Astrocyte of the cerebellum (primary cell): ENCODE measurements at places on chromosomes 12 and 14.
A peak's percentile ranks its signal among the peaks of the same experiment; 100 is the strongest.

- DNase-seq: no peak
These were observed 18.9 kb downstream of the MNAT1 start for GRCh38 chr14:60753264-60754119.

DNA sequence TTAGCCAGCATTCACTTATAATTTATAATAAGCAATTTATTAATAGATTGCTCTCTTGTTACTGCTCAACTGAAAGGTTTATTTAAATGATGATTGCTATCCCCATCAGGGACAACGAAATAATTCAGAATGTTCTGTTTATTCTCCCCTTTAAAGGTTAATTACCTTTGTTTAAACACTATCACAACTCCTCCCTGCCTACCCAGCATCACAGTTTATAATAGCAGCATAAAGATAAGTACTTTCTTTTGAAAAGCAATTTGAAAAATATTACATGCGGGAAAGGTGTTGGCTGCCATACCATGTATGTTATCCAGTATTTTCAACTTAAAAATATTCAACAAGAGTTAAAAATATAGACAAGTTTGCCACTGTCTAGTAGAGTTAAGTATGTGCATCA is 30.6 kb downstream of the SCAF11 start:
- no peak for DNase-seq

DNA sequence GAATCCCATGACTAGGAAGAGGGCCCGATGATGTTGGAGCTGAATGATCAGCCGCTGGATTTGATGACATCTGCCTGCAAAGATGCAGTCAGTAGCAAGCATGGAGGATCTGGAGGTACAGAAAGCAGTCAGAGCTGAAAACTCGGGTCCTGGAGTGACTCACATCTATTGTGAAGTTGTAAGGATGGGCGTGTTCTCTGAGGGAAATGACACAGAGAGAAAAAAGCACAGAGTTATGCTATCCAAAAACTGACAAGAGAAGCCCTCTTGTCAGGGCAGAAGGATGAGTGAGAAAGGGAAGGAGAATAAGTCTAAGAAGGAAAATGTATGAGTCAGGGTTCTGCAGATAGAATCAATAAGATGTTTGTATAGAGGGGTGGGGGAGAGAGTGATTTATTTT is 380.4 kb upstream of the CCDC196 start:
- DNase-seq: no peak

GRCh38 chr12:120757226-120757742 is 31.7 kb downstream of the ACADS start:
- no peak for DNase-seq

DNA sequence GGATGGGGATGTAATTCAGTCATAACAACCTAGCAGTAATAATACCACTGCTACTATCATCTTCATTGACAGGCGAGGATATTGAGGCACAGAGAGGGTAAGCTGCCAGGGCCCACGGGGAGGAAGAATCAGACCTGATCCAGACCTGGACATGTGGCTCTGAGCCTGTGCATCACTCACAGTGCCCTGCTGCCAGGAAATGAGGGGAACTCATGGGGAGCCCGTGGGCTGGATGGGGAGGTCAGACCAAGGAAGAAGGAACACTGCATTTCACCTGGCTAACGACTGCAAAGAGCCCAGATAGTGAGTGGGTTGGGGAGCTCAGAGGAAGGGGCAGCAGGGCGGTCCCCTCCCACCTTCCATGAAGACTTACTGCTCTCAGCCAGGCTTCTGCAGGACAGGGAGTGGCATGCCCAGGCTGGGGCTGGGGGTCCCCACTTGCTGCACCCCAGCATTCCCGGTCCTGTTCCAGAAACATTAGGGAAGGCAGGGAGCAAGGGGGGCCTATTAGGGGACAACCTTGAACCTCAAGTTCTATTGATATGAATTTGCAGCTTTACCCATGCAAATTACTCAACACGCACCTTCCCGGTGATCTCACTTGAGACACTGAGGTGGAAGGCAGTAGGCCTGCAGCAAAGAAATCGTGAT is 37.7 kb downstream of the CALM1 start:
- no peak for DNase-seq

DNA sequence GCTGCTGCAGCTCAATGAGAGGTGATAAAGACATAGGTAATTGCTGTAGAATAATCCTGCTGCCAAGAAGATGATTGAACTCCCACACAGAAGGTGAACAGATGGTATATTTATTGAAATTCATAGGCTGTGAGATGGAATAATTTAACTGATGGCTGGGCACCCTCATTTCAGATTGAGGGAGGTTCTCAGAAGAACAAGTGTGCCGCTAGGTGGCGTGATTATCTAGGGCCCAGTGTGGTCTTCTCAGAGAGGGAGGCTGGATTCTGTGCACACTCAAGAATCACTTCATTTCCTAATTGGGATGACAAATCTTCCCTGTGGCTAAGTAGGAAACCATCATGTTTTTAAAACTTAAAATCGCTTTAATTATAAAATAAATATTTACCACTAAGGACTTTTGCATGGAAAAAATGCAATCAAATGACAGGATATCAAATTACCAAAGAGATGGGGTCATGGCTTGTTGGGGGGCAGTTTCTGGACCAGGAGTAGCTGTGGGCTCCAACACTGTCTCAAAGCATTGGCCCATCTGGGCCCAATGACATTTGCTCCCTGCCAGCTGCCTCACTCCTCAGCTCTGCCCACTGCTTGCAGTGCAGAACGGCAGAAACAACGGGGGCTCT is 132.3 kb downstream of the SNAPC1 start:
- DNase-seq: peak; percentile 54

DNA sequence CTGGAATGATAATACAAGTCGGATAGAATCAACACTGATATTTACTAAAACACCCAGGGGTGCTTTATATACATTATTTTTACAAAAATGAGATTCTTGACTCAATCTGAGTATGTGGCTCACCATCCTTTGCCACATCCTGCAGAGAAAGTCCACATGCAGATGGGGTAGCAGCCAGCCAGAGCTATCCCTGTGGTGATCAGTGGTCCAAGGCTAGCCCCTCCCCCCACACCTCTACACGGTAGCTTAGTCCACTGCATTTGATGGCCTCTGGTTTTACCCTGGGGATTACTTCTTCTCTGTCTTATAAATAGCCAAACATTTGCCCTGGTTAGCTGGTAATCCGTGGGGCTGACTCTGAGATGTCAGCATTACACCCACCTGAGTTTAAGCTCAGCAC is 28.1 kb upstream of the TTC7B start:
- DNase-seq: no peak

DNA sequence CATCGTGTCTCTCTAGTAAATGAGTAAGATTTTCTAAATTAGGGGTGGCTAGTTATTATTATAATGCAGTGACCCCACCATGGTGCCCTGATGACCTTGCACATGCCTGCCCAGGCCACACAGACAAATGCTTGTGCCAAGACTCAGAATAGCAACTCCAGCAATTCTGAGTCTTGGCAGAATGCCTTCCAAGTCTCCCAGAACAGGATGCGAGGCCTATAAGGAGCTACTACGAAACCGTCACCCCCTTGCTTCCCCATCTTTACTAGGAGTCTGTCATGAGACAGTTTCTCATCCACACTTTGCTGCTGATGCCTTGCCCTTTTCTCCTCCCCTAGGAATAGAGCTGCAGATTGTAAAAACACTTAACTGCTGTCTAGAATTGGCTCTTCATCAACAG is 559.9 kb downstream of the TRHDE start:
- no peak for DNase-seq

DNA sequence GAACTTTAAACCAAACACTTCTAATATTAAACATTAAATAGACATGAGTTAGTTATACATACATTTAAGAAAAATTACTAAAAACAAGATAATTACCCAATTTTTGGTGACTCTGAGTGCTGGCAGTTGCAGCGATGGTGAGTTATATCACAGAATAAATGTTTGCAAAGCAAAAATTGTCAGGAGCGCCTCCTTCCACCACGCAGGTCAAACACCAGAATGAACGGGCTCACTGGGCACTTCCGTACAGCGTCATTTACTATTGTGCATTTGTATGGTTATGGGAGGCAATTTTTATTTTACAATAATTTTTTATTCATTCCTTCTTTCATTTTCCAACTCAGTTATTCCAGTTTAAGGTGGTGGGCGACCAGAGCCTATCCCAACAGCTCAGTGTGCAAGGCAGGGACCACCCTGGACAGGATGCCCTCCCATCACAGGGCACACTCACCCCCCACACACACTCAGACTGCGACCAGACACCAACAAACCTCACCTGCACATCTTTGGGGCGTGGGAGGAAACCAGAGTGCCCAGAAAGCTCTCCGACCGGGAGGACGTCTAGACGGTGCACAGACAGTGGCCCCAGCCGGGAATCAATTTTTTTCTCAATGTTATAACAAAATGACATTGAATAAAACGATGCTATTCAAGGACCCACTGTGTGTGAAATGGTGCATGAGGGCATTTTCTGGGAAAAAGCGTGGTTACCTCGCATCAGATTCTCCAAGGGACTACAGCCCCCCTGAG is 67.2 kb downstream of the TESC start:
- no peak for DNase-seq

DNA sequence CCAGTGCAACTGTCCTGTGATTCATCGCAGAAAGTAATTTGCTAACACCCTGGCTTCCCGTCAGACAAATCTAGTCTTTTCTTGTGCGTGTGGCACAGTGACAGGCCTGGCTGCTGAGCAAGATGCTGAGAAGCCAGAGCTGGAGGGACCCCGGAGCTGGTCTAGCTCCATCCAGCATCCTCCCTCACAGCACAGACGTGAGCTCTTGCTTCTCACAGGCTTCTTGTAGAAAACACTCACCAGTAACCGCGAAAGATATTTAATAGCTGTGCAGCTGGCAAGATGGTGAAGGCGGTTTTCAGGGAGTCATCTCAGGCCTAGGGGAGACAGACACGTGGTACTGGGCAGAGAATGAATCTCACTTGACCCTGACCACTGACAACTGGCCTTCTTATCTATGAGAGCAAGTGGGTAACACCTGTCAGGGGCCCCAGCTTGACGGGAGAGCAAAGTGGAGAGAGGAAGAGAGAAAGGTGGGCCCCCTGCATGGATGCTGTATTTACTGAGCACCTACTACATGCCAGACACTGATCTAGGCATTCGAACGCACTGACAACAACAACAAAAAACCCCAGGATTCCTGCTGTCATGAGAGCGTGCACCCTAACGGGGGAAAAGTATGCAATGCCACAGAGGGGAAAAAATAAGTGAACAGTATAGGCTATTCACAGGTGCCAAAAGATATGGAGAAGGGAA is 63.3 kb downstream of the CCDC88C start:
- peak; percentile 4 for DNase-seq

- DNase-seq: no peak
These were observed 90.0 kb upstream of the PLEKHA5 start for GRCh38 chr12:19039515-19039914.

GRCh38 chr12:9725213-9725870 is 7.6 kb downstream of the CLECL1 start:
- no peak for DNase-seq
